ENCODE measurements at places on chromosomes 7 and 10.

DNA sequence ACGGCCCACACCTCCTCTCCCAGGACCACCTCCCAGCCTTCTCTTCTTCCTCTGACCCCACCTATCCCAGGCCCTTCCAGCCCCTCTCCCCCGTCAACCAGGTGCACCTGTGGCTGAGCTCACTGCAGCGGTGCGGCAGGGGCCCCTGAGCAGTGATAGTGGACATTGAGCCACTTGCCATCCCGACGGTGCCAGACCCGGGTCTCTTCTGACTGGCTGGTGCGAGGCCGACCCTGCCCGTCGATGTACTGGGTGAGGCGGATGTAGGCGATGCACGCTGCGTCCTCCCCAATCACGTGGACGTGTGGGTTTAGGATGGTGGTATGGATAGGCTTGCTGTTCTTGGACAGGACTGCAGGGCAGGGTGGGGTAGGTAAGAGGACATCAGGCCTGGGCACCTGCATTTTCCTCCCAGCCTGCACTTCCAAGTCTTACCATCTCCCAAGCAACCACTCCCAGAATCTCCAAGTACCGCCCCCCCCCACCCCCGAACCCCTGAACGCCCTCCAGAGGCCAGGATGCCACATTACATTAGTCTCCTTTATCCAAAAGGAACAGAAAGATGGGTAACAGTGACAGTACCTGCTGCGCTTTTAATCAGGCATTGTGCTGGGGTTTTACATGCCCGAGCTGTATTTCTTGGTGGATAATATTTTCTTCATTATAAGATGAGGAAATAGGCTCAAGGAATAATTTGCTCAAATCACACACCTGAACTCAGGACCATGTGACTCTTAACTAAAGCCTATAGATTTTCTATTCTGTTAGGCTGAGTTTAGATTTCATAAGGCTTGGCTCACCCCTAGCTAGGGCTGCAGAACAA lies 3.7 kb upstream of the NDST2 start:
- DNase-seq: no peak

GRCh38 chr10:47405857-47406547 lies 21.9 kb upstream of the ZNF488 start:
- DNase-seq: no peak

DNA sequence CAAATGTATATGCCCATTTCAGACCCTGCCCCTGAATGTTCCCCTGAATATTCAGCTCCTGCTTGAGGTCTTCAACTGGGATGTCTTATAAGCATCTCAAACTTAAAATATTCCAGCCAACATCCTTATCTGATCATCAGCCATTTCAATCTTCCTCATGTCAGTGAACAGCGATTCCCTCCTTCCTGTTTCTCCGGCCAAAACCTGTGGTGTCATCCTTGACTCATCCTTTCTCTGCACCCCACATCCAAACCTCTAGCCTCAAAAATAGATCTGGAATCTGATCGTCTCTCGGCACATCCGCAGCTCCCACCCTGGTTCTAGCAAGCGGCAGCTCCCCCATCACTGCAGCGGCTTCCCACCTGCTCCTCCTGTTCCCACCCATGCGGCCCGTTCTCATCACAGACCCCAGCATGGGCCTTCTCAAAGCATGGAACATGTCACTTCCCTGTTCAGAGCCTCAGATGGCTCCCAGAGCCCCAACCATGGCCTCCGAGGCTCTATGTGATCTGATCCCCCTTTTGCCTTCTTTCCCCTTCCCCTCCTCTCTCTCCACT lies 165.7 kb downstream of the HECW1 start:
- no peak for DNase-seq

- DNase-seq: no peak
Measured at GRCh38 chr7:133650487-133651300, 397.8 kb downstream of the EXOC4 start.

DNA sequence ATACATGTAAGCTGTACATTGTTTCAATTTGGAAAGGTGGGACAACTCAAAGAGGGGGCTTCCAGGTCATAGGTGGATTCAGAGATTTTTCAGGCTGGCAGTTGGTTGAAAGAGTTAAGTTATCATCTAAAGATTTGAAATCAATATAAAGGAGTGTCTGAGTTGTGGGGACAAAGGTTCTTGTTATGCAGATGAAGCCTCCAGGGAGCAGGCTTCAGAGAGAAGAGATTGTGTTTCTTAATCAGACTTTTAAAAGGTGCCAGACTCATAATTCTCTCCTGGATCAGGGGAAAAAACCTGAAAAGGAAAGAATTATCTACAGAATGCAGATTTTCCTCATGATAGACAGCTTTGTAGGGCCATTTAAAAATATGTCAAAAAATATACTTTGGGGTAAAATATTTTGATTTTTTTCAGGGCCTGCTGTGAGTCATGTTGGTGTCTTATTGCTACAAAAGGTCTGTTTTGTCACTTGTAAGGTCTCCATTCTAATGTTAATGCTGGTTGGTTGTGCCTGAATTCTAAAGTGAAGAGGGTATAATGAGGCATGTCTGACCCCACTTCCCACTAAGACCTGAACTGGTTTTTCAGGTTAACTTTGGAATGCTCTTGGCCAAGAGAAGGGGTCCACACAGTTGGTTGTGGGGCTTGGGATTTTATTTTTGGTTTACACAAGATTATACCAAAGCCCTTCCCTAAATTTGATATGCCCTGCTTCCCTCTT lies 52.7 kb upstream of the PRSS1 start:
- DNase-seq: no peak

- DNase-seq: no peak
Measured at GRCh38 chr7:17595546-17595945, 297.1 kb downstream of the AHR start.

DNA sequence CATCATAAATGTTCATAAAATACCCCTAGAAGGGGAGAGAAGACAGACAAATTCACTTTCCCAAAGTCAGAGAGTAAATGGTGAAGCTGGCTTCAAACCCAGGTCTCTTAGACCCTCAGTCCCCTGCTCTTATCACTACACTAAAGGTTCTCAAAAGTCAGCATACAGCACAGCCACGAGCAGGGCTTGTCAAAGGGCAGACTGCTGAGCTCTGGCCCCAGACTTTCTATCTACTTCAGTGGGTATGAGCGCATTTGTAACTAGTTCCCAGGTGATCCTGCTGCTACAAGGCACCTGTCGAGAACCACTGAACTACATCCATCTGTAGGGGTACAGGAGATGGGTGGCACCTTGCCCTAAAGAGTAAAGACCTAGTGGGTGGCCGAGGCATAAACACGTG lies 91.5 kb downstream of the SORBS1 start:
- DNase-seq: no peak

GRCh38 chr10:27680691-27681605 lies 64.7 kb downstream of the MKX start:
- no peak for DNase-seq

GRCh38 chr7:114663502-114663901 lies 248.9 kb downstream of the FOXP2 start:
- no peak for DNase-seq

DNA sequence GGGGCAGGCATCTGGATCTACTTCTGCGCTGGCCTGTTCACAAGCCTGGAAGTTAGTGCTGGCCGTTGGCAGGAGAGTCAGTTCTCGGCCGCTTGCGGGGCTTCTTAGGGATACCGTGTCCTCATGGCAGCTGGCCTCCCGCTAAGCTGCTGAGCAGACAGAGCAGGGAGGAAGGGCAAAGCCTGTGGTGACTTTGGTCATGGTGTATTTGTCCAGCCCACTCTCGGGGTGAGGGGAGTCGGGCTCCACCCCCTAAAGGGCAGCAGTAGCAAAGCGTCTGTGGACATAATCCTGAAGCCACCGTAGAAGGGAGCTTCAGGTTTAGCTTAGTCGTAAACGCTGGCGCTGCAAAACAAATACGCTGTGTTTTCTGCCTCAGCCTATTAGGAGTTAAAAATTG lies 12.2 kb downstream of the UBE3C start:
- no peak for DNase-seq

GRCh38 chr7:140200061-140200989 lies 23.5 kb upstream of the KDM7A start:
- no peak for DNase-seq

GRCh38 chr10:42112331-42113157 lies 525.8 kb downstream of the ZNF33B start:
- DNase-seq: no peak

- DNase-seq: no peak
Measured at GRCh38 chr7:40165216-40165615, 30.4 kb downstream of the SUGCT start.

- no peak for DNase-seq
Measured at GRCh38 chr7:11403781-11404180, 428.2 kb downstream of the THSD7A start.

DNA sequence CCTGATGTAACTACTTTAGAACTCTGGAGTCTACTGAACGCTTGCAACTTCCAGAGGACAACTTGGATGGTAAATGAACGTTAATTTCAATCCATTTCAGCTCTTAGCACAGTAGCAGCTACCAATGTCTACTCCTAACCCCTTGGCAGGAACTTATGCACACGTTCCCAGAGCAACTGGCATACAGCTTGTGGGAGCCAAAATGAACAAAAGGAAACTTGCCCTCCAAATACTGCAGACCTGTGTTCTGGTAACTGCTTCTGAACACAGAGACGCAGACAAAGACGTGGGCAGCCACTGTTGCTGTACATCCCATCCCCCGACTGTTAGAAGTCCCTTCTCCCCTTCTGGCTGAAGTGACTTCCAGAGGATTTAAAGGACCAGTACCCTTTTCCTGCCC lies 61.3 kb downstream of the XPNPEP1 start:
- no peak for DNase-seq

- DNase-seq: no peak
Measured at GRCh38 chr10:111532139-111532538, 455.3 kb downstream of the ADRA2A start.

GRCh38 chr7:118478931-118479330 lies 254.4 kb downstream of the ANKRD7 start:
- DNase-seq: no peak

DNA sequence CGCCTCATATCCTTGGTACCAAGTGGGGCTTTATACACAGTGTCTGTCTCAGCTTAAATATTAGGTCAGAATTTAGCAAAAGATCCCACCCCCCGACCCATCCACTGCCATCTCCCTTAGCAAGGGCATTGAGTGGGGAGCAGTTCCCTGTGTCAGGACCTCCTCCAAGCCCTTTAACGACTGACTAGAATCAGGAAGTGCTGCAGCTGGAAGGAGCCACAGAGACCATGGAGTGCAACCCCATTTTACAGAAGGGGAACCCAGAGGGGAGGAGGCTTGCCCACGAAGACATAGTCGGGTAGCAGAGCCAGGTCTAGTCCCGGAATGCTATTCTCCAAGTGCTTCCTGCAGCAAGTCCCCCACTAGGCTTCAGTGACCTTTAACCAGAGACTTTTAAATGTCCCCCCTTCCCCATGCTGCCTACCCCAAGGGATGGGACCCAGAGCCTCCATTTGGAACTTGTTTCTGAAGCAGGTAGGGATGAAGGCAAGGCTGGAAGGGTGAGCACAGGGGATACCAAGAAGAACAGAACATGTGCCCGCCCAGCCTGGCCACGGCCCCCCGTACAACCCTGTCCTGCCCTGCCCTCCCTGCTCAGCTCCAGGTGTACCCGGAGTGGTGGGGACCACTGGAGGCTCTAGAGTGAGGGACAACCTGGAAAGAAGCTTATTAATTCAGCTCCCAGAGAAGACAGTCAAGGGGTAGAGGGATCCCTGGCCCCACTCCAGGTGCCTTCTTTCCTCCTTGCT lies 41.3 kb downstream of the C10orf105 start:
- no peak for DNase-seq

DNA sequence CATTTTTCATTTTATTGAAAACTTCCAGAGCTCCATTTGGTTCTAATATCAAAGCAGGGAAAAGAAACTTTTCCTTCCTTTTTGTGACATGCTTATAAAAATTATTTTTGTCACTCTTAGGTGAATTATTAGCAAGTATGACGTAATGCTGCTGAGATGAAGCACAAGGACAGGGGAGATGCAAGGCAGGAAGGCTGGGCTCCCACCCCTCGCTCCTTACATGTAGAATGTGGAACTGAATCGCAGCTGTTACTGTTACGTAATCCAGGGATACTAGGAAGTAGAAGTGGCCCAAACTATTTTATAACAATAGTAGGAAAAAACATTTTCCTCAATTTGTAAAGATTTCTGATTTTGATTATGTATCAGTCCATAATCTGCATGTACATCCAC lies 17.1 kb upstream of the GTPBP4 start:
- no peak for DNase-seq

DNA sequence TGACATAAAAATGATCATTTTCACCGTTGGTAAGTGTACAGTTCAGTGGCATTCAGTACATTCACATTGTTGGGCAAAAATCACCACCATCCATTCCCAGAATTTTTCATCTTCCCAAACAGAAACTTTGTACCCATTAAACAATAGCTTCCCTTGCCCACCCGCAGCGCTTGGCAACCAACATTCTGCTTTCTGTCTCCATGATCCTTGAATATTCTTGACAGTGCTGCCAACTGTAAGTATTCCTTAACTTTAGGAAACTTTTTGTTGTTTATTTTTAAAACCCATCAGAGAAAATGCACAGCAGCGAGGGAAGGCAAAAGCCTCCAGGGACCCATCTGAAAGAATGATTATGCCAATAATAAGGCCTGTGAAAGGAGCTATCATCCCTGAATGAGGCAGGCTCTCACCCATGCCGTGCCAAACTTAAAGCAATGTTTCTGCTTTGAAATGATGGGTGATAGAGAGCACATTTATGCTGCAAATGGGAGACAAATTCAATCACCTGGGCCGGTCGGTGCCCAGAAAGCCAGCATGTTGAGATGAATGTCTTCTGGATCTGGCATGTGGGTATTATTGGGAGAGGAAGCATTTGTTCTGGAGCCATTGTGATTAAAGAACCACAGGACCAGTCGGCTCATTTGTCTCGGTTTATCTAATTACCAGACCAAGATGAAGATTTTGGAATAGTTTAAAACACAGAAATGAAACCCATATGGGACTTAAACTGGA lies 202.1 kb upstream of the NPVF start:
- no peak for DNase-seq

DNA sequence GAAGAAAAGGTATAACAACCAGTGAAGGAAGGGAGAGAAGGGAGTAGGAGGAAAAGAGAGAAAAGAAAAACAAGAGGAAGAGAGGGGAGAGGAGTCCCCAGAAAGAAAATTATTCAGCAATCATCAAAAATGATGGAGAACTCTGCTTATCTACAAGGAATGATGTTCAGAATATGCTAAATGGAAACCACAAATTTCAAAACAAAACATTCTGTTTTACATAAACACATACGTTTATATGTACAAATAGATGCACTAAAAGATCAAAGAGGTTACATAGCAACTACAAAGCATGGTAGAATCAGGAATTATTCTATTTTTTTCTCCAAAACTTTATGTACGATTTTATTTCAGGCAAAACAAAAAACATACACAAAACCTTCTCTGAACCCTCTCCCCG lies 91.9 kb downstream of the FAM13C start:
- no peak for DNase-seq

DNA sequence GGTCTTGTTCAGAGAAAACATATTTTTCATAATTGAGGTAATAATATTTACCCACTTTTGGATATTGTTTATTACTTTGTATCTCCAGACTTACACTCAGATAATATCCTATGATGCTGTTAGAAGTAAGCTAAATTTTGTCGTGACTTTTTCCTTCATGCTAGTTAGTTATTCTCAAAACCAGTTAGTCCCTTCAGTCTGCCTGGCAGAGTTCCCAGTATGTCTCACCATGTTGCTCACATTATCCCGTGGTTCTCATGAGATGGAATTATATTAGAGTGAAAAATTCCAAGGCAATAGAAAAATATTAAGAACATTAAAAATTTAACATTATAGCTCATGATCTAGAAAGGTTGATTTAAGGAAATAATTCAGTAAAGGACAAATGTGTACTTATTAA lies 81.5 kb upstream of the SMIM30 start:
- DNase-seq: no peak

GRCh38 chr7:148045521-148045920 lies 545.0 kb upstream of the C7orf33 start:
- DNase-seq: no peak

- peak; percentile 29 for DNase-seq
Measured at GRCh38 chr10:97851341-97852001, 1.8 kb downstream of the GOLGA7B start.

Data from activated CD4-positive, alpha-beta T cell treated with anti-CD3 and anti-CD28 coated beads, Interleukin-2, amount 50 U/mL, for 4 hours (primary cell).